GM03348 (cell line): ENCODE measurements at places on chromosomes 12 and 14.
A peak's percentile ranks its signal among the peaks of the same experiment; 100 is the strongest.

GRCh38 chr14:83463500-83464098 lies 1929.9 kb upstream of the SEL1L start:
- peak; percentile 49 for DNase-seq

DNA sequence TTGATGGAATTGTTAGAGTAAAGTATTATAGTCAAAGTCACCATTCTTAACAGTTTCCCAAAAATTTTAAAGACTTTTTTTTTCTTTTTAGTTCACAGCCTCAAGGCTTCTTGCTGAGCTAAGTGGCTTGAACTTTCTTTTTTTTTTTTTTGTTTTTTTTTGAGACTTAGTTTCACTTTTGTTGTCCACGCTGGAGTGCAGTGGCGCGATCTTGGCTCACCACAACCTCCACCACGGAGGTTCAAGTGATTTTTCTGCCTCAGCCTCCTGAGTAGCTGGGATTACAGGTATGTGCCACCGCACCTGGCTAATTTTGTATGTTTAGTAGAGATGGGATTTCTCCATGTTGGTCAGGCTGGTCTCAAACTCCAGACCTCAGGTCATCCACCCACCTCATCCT lies 92.8 kb downstream of the SETD3 start:
- DNase-seq: no peak

DNA sequence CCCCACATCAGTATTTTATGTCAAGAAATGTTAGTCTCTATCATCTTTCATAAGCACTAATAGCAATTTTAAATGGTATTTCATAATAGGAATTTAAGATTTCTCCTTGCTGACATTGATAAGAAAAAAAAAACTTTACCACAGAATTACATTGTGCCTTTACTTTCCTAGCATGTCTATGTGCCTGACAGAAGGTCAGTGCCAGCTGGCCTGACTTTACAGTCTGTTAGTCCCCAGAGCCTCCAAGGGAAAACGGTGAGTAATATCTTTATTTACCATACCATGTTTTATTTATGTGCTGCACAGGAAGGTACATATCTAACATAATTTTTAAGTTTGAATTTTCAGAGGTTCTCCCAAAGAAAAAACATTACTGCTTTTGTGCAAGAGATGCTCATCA lies 152.0 kb upstream of the AEBP2 start:
- no peak for DNase-seq

DNA sequence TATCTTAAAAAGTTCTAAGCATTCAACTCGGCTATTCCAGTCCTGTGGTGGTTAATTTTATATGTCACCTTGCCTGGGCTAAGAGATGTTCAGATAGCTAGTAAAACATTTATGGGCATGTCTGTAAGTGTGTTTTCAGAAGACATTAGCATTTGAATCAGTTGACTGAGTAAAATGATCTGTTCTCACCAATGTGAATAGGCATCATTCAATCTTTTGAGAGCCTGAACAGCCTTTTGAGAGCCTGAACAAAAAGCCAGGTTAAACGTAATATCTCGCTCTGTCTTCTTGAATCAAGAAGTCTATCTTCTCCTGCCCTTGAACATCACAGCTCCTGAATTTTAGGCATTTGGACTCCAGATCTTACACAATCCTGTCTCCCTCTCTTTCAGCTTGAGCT lies 1266.1 kb downstream of the LRFN5 start:
- DNase-seq: no peak

GRCh38 chr12:97274386-97274785 lies 188.2 kb upstream of the RMST start:
- DNase-seq: no peak

- no peak for DNase-seq
Observed at GRCh38 chr14:91330856-91331255, 86.4 kb upstream of the GPR68 start.

DNA sequence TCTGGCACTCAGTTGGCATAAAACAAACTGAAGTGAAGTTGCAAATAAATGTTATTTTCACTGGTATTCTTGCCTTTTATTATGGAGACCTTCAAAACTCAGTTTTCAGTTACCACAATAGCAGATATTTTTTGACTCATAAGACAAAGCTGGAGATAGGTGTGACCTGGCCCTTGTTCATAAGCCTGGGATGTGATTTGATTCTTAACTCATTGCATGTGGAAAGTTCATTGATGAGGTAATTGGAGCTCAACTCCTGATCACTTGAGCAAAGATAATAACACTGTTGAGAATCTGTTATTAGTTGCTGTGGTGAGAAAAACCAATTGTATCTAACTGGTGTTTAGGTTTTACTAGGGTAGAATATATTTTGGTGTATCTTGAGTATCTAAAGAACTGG lies 105.1 kb downstream of the AEBP2 start:
- DNase-seq: no peak

- DNase-seq: peak; percentile 6
Observed at GRCh38 chr12:124928095-124928911, 13.9 kb upstream of the UBC start.

- no peak for DNase-seq
Observed at GRCh38 chr14:104360501-104360900, 219.1 kb upstream of the C14orf180 start.

GRCh38 chr14:61656341-61656740 lies 39.0 kb upstream of the HIF1A start:
- DNase-seq: no peak
